Muscle of leg (tissue), 16 donors: ENCODE measurements at places on chromosomes 4 and X. TPM values are rescaled to one million over a fixed set of nuclear protein-coding genes. Genes with fewer than 3 reads are reported as not detected.

GJB1 gene
- 0.88 TPM for polyA plus RNA-seq

LNX1 gene
- 2.5 TPM for polyA plus RNA-seq

- DNase-seq: no peak
These were observed 210.6 kb downstream of the CCNG2 start for GRCh38 chr4:77367638-77368037.

DNA sequence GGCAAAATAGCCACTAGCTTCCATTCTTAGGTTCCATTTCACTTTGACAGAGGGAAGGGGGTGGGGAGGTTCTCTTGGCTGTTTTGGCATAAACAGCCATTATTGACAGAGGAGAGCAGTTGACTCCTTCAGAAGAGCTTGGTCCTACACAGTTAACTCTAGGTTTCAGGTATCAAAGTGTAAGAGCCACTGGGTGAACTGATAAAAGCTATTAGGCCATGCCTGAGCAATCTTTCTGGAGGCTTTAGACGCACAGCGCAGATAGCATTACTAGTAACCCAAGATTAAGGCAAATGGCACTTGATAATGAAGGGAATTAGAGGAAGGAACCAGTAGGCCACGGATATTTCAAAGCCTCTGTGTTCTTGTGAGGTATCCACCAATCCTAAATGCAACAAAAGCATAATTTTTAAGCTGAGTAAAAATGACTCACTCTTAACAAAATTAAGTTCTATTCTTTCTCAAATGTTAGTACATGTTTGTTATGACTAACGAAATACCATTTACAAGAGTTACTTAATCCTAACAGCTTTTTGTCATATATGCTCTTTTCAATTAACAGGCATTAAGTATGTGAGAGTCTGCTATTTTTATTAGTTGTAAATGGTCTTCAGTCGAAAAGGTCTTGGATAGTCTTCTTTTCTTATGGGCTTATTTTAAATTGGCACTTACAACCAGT, 53.6 kb downstream of the SLC7A11 start:
- DNase-seq: no peak

DNA sequence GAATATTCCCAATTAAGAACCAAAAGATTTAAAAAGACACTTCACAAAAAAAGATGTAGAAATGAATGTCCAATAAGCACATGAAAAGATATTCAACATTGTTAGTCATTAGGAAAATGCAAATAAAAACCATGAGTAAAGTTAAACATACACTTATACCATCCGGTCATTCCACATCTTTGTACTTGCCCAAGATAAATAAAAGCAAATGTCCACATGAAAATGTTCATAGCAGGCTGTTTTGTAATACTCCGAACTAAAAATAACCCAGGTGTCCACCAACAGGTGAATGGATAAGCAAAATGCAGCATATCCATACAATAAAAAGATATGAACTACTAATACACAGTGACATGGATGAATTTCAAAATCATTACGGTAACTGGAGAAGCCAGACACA, 28.6 kb upstream of the ZCCHC4 start:
- no peak for DNase-seq

CCDC110 gene
- 1.6 TPM for polyA plus RNA-seq

DNA sequence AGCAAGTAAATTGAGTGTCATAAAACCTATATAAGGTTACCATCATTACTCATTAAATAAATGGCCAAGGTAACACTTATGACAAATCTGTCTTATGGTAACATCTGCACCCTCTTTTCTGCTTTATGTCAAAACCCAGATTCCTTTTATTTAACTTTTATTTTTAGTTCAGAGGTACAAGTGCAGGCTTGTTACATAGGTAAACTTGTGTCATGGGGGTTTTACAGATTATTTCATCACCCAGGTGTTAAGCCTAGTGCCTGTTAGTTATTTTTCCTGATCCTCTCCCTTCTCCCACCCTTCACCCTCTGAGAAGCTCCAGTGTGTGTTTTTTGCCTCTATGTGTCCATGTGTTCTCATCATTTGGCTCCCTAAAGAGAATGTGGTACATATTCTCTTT, 930.7 kb downstream of the CCSER1 start:
- DNase-seq: no peak

DNA sequence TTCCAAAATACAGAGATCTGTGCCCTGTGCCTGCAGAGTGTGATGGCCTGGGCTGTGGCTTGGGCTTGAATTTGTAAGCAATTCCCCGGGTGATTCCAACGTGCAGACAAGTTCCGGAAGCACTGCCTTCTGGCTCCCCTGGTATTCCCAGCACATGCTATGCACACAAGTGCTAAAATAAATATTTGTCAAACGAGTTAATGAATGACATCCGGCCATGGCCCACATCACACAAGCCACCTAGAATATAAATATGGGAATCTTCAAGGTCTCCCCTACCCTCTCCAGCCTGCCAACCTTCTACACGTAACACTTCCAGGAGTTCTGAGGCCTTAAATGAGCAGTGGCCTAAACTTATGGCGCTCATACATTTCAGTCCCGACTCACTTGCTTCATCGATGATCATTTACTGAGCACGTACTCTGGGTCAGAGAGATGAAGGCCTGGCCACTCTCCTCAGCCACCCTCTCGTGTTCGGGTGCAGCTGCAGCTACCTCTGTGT, 21.3 kb downstream of the DCTD start:
- DNase-seq: no peak

DNA sequence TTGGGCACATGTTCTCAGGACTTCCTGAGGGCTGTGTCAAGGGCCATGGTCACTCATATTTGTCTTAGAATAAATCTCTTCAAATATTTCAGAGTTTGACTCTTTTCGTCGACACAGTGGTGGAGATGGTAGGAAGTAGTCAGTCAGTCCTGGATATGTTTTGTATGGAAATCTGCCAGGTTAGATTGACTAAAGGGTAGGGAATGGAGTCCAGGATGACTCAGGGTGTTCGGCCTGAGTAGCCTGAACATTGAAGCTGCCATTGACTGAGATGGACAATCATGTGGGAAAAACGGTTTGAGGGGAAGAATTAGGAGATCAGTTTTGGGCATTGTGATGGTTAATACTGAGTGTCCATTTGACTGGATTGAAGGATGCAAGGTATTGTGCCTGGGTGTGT, 177.1 kb upstream of the CENPE start:
- no peak for DNase-seq
